ENCODE measurements at places on chromosomes 2 and 18.

GRCh38 chr18:74563999-74564398 lies 29.7 kb downstream of the CNDP1 start:
- DNase-seq, result no peak

GRCh38 chr2:149145314-149146295 lies 107.1 kb downstream of the LYPD6B start:
- DNase-seq, result no peak

- no peak for DNase-seq
Measured at GRCh38 chr2:178177066-178177679, 17.1 kb upstream of the OSBPL6 start.

- no peak for DNase-seq
Measured at GRCh38 chr2:112674229-112674628, 28.5 kb downstream of the SLC20A1 start.

- DNase-seq, result no peak
Measured at GRCh38 chr2:189142893-189143759, 36.4 kb downstream of the COL5A2 start.

- no peak for DNase-seq
Measured at GRCh38 chr2:192203876-192204275, 9.1 kb upstream of the TMEFF2 start.

DNA sequence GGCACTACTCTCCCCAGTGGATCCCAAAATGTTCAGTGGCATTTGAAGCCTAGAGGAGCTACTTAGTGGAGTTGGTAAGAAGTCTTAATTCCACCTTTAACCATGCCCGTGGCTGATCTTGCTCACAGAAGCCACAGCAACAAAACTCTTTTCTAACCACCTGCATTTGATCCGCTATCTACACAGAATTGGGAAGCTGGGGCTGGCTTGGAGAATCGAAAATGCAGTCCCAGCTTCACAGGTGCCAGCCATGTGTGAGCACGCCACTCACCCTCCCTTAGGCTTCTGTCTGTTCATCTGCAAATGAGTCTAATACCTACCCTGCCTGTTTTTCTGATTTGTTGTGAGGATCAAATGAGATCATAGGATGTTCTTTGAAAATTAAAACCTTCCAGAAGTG lies 182.6 kb downstream of the BCL11A start:
- DNase-seq, result no peak

DNA sequence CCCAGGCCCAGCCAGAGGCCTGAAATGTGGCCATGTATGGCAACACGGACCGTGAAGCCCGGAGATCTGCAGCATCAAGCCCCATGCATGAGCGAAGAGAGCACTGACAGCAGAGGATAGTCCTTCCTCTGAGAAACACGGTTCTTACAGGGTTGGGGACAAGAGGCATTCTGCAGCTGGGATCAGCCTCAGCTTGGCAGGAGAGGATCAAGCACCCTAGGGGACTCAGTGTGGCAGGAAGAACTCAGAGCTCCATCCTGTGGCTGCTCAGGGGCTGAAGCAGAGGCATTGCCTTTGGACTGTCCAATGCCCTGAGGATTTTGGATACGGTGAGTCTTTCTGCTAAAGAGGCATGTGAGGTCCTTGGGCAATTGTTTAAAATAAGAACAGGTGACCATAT lies 368.7 kb downstream of the ZNF516 start:
- no peak for DNase-seq

- DNase-seq, result no peak
Measured at GRCh38 chr2:8584174-8585066, 97.4 kb upstream of the ID2 start.

DNA sequence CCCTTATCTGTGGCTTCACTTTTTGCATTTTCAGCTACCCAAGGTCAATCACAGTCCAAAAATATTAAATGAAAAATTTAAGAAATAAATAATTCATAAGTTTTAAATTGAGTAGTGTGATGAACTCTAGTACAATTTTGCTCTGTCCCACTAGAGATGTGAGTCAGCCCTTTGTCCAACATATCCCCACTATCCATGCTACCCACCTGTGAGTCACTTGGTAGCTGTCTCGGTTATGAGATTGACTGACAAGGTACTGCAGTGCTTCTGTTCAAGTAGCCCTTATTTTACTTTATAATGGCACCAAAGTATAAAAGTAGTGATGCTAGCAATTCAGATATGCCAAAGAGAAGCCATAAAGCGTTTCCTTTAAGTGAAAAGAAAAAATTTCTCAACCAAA lies 28.8 kb downstream of the ADCY3 start:
- DNase-seq, result no peak

DNA sequence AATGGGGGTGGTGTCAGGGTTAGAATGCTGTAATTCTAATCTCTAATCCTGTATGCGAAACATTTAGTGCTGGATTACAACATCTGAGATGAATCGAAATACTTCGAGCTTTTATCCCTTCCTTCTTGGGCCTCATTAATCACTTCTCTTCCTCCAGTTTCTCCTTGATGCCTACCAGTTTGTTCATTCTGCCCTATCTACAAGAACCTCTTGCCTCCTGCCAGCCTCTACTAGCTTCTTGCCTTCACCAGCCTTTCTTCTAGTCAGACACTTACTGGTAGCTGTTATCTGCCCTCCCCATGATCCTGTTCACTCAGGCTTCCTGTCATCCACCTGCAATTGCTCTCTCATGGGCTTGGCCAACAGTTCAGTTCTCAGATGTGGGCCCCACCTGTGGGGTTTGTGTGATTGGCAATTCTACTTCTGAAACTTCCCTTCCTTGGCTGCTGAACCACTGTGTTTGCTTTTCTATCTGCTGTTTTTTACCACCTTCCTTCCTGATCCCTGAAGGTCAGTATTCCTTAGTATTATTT lies 15.4 kb upstream of the FARP2 start:
- no peak for DNase-seq

- DNase-seq, result no peak
Measured at GRCh38 chr2:231666171-231667095, 41.9 kb upstream of the PTMA start.

GRCh38 chr2:11398750-11399437 lies 54.5 kb upstream of the ROCK2 start:
- no peak for DNase-seq

- no peak for DNase-seq
Measured at GRCh38 chr18:2715990-2716389, 60.5 kb downstream of the SMCHD1 start.

DNA sequence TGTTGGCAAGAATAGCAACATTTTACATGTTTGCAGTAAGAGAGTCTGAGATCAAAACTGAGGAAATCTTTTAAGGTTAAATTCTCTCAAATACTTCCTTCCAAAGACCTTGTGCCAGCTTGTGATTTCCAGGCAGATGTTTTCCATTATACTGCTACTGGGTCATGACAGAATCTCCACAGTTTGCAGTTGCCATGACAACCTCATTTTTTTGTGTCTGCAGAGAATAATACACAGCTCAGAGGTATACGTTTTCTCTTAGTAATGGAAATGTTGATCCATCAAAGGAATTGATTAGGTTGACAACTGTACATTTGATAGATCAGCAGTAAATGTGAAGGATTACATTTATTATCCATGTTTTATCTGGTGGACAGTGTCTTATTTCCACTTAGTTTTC lies 29.1 kb upstream of the CSRNP3 start:
- DNase-seq, result no peak

- DNase-seq, result no peak
Measured at GRCh38 chr2:230447455-230448451, 31.8 kb downstream of the SP100 start.
